ENCODE measurements at places on chromosomes 3 and 15.

DNA sequence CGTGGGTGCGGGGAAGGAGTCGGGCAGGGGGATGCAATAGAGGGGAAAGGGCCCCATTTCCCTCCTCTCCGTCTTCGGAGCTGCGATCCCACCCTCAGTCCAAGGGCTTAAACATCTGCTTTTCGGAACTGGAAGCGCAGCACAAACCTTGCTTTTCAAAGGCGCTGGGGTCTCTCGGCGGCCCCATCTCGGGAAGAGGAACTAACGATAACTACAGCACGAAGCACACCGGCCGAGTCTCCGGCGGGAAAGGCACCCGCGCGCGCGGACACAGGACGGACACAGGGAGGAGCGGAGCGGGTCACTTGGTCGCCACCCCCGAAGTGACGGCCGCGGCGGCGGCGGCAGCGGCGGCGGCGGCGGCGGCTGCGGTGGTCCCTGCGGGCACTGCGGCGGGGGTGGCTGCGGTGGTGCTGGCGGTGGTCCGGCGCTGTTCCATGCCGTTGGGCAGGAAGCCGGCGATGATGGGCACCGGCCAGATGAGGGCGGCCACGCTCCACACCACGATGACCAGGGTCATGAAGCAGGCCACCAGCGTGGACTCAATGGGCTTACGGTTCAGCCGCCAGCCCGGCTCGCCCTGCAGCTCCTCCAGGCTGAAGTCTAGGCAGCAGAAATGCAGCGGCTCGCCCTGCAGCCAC is 1.1 kb downstream of the TMEM158 start:
- no peak for DNase-seq

DNA sequence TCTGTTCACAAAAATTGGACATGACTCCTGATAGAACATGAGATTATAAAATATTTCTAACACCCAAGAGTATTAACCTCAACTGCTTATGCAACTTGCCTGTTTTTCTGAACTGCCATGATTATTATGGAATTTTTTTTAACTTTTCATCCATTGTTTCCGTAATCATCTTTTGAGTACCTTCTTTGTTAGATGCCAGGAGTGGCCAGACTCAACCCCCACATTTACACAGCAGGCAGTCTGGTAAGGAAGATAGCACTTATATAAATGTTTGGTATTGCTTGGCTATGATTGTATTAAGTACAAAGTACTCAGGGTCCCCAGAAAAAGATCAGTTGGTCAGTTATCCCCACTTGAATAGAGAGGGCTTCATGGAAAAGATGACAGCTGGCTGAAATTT is 74.3 kb downstream of the CRYBG3 start:
- no peak for DNase-seq

DNA sequence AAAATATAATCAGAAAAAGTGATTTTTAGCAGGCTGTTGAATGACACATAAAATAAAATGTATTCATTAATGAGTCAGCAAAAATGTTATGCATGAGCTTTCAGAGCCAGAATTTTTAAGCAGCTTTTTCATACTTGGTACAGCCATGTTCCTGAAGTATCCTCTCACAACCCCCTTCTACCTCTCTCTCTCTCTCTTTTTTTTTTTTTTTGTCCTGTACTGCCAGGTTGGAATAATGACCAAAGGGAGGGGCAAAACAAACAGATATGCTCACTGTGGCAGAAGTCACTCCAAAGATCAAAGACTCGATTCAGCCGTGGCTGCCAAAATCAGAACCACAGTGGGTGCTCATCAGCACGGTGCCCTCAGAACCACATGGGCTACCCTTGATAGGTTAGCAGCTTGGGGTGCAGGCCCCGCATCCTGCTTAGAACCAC is 383.0 kb downstream of the ZBTB20 start:
- DNase-seq: peak; percentile 1

DNA sequence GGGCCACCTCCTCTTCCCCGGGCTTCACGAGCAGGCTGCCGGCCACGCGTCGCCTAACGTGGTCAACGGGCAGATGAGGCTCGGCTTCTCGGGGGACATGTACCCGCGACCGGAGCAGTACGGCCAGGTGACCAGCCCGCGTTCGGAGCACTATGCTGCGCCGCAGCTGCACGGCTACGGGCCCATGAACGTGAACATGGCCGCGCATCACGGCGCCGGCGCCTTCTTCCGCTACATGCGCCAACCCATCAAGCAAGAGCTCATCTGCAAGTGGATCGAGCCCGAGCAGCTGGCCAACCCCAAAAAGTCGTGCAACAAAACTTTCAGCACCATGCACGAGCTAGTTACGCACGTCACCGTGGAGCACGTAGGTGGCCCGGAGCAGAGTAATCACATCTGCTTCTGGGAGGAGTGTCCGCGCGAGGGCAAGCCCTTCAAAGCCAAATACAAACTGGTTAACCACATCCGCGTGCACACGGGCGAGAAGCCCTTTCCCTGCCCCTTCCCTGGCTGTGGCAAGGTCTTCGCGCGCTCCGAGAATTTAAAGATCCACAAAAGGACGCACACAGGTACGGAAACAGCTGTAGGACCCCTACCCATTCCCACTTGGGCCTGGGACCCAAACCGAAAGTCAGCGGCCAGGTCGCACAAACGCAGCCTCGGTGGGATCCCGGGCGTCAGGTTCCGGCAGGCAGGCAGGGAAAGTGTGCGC is 1.5 kb downstream of the ZIC1 start:
- no peak for DNase-seq

GRCh38 chr3:50192689-50193141 is 1.3 kb downstream of the GNAT1 start:
- no peak for DNase-seq

GRCh38 chr3:157752554-157752953 is 249.3 kb upstream of the VEPH1 start:
- DNase-seq: no peak

DNA sequence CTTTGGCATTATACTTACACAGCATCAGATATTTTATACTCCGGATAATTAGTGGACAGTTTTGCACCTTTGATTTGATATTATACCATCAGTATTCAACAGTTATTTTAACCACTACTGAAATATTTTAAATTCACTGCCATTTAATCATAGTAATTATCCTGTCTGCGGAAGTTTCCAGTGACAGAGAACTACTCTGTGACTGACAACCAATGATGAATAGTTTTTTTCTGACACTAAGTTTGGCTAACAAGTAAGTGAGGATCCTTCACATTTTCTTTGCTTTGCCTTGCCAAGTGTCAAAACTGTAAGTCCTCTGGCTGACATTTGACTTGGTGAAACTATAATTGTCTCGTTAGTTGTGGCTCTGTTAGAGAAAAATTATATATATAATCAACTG is 30.5 kb upstream of the GOLGA8B start:
- no peak for DNase-seq

- no peak for DNase-seq
Measured at GRCh38 chr3:194604837-194605236, 28.4 kb downstream of the TMEM44 start.

GRCh38 chr3:138070006-138070405 is 45.4 kb downstream of the DZIP1L start:
- DNase-seq: no peak

DNA sequence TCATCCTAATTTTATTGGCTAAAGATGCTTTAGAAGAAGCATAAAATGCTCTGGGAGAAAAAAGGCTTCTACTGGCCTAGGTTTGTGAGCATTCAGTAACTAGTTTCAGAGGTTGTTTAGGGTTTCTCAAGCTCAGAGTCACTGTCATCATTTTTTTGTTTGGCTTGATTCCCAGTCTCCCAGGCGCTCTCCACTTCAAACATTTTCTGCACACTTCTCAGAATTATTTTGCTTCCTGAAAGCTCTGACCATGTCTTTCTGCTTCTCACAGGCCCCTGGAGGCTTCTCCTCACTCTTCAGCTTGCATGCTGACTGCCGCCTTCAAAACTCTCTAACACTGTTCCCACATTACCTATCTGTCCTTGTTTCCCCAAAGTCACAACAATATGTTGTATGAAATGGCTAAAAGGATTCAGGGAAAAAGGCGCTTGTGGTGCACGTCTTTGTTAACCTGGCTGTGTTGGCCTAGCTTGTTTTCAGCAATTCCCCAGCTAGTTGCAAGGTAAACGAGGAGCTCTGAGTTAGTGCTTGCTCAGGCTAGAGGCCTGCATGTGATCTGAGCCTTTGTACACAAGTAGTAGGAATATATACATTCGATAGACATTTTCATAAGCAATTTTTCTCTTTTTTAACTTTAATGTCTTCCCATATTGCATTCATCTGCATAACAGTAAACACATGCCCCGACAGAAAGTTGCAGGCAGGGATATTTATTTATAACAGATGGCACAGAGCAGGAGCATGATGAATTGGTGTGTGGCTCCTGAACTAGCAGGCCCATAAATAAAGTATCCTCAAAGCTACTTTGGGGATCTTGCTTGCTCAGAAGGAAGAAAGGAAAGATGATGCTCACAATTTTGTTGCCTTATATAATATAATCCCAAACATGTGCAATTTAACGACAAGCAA is 129.2 kb upstream of the DPH6 start:
- DNase-seq: peak; percentile 45

DNA sequence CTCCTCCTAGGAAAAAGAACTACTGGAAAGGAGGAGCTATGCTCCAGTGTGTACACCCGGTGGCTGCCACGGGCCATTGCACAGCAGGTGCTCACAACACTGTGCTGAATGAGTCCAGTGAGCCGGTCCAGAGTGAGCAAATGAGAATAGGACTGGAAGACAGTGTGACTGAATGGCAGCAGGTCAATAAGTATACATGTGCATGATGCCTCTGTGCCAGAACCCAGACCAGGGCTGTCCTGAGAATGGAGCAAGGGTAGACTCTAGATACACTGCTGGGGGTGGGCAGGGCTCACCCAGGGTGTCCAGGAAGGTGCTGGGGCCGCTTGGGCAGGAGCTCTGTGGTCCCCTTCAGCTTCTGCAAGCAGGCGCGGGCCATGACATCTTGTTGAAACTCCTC is 8.3 kb downstream of the POLG start:
- no peak for DNase-seq

- no peak for DNase-seq
Measured at GRCh38 chr3:52247409-52248164, 2.0 kb downstream of the PPM1M start.

DNA sequence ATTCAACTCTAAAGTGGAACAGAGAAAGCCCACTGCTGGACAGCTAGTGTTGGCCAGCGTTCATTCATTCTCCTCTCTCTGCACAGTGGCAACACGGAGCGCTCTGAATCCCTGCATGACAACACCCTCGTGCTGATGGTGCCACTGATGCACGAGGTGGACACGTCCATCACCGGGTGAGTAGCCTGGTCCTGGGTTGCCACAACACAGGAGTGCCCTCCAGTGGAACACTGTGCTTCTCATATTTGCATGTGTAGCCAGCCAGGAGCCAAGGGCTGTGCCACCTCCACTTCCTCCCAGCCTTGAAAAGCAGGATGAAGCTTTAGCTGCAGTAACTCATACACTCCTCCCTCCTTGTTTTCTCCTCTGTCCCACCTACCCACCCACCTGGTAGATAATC is 120.0 kb upstream of the CTDSPL start:
- DNase-seq: no peak

DNA sequence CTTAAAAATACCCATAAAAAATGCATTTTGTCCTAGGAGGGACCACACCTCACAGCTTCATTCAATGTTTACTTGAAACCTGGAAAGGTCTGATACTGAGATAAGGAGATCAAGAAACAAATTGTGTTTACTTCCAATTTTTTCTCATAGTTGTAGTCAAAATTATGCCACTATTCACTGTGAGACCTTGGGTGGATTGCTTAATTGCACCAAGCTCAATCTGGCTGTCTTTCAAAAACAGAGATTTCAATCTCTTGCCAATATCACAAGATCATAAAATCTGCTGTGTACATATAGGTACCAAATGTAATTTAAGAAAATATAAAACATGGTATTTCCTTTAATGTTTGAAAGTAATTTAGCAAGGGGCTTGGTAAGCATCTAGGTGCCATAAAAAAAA is 186.4 kb upstream of the THBS1 start:
- DNase-seq: no peak

DNA sequence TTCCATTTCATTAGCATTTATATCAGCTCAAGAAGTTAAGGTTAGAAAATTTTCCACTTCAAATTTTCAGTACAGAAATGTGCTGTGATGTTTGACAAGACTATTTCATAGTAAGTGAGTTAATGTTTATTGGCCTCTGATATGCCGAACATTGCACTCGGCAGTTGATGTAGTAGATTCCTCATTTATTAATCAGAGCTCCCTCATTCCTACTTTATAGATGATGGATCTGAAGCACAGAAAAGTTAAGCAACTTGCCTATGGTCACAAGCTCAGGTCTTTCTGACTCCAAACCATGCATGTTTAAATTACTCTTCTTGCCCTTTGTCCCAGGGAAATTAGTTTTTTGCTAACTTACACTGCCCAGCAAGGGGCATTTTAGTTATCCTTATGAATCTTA is 92.0 kb downstream of the ATG7 start:
- no peak for DNase-seq
